ENCODE measurements at places on chromosomes 3 and 15. TPM values are rescaled to one million over a fixed set of nuclear protein-coding genes. Genes with fewer than 3 reads are reported as not detected.
A peak's percentile ranks its signal among the peaks of the same experiment; 100 is the strongest.

Gene IMPG2
- total RNA-seq = 0.43 TPM

Gene GRK7
- total RNA-seq = not detected

DNA sequence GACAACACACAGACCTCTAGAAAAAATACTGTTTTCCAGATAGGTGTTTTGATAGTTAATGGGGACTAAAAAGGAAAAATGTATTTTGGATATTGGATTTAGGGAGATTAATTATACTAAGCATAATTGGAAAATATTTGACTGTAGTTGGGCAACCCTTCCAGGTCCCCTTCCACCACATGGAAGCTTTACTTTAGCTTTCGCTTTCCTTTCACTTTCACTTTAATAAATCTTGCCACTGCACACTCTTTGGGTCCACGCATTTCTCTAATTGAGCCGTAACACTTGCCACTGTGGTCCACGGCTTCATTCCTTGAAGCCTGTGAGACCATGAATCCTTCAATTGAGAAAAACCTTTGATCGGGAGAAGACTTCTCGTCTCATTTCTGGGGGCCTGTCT is 15.5 kb downstream of the GLDN start:
- no peak for DNase-seq
- H3K4me1 ChIP-seq = peaks cover 3% of the 10 kb centered on the region
- no peak overlapping the region for H3K27ac ChIP-seq
- H3K4me3 ChIP-seq = no peak overlapping the region
- no peaks in the 10 kb centered on the region for H3K27me3 ChIP-seq

DNA sequence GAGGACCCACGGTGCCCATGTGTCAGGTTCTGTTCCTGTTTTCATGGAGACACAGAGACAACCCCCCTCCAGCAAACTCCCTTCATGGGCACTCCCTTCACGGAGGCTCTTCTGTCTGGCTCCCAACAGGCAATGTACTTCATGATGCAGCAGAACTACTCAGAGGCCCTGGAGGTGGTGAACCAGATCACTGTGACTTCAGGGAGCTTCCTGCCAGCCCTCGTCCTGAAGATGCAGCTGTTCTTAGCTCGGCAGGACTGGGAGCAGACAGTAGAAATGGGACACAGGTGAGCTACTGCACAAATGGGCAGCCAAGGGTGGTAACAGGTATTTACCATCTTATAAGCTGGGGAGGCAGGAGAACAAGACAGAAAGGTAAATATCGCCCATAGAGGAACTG is 7.0 kb downstream of the TTC21A start:
- H3K4me3 ChIP-seq = no peak overlapping the region
- H3K27me3 ChIP-seq = no peaks in the 10 kb centered on the region
- no peaks in the 10 kb centered on the region for H3K4me1 ChIP-seq
- H3K36me3 ChIP-seq = no peaks in the 10 kb centered on the region

DNA sequence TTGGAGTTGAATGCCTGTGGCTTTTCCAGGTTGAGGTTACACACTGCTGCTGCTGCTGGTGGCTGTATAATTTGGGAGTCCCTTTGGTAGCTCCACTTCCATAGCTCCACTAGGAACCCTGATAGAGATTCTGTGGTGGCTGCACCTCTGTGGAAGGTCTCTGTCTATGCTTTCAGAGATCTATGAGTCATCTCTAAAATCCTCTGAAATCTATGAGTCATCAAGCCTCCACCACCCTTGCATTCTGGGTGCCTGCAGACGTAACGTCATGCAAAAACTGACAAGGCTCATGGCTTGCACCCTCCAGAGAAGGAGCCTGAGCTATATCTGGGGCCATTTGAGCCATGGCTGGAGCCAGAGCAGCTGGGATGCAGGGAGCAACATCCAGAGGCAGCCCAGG is 1037.0 kb upstream of the CFAP20DC start:
- no peaks in the 10 kb centered on the region for H3K27me3 ChIP-seq
- H3K4me1 ChIP-seq = no peaks in the 10 kb centered on the region
- no peak overlapping the region for H3K4me3 ChIP-seq
- H3K36me3 ChIP-seq = no peaks in the 10 kb centered on the region
- no peak overlapping the region for H3K27ac ChIP-seq

GRCh38 chr3:79994397-79994796 is 226.6 kb upstream of the ROBO1 start:
- no peaks in the 10 kb centered on the region for H3K27me3 ChIP-seq
- no peak overlapping the region for H3K4me3 ChIP-seq
- H3K4me1 ChIP-seq = no peaks in the 10 kb centered on the region
- no peaks in the 10 kb centered on the region for H3K36me3 ChIP-seq
- no peak overlapping the region for H3K27ac ChIP-seq

Gene FHIT
- total RNA-seq = 10.4 TPM

DNA sequence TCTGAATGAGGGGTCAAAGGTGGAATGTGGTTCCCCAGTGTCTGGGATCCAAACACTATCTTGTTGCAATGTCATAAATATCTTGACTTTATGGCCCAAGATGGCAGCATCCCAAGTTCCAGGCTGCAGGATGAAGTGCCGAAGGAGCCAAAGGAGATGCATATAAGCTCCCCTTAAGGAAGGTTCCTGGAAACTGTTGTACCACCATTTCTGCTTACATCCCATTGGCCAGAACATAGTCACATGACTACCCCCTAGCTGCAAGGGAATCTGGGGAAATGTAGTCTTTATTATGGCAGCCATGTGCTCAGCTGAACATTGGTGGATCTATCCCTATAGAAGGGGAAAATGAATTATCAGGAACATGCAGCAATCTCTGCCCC is 54.3 kb downstream of the BDH1 start:
- no peaks in the 10 kb centered on the region for H3K4me1 ChIP-seq
- DNase-seq = no peak
- no peaks in the 10 kb centered on the region for H3K27me3 ChIP-seq
- no peaks in the 10 kb centered on the region for H3K36me3 ChIP-seq
- no peak overlapping the region for H3K4me3 ChIP-seq

Gene TTLL13
- total RNA-seq = not detected

Gene GOLGA6C
- total RNA-seq = not detected

DNA sequence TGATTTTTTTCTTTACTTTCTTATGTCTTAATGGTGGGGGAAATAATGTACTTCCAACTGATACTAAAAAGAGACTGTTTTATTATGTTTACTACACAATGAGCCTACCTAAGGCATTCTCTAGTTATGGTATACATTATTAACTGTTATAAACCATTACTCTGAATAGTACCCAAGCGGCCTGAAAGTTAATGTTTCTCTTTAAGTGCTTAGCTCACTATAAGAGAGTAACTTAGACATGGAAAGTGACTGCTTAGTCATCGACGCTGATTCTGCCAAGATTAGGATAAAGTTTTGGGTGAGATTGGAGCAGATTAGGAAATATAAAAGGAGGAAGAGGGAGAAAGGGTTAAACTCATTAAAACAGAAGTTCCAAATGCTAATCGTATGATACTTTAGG is 365.0 kb downstream of the NLGN1 start:
- no peak for DNase-seq
- H3K27ac ChIP-seq = no peak overlapping the region
- H3K4me3 ChIP-seq = no peak overlapping the region
- H3K27me3 ChIP-seq = no peaks in the 10 kb centered on the region

- H3K4me3 ChIP-seq = no peak overlapping the region
- H3K4me1 ChIP-seq = no peaks in the 10 kb centered on the region
- H3K27ac ChIP-seq = no peak overlapping the region
- no peak for DNase-seq
- H3K36me3 ChIP-seq = no peaks in the 10 kb centered on the region
- H3K27me3 ChIP-seq = peaks cover 8% of the 10 kb centered on the region
Measured at GRCh38 chr3:127339928-127340861, 52.3 kb upstream of the PRR20G start.

GRCh38 chr3:5473471-5473870 is 286.0 kb downstream of the EDEM1 start:
- H3K4me3 ChIP-seq = no peak overlapping the region
- H3K27me3 ChIP-seq = no peaks in the 10 kb centered on the region
- no peak overlapping the region for H3K27ac ChIP-seq
- H3K4me1 ChIP-seq = no peaks in the 10 kb centered on the region

Gene IRAK2
- 1.1 TPM for total RNA-seq

Gene PRRT3
- 1.4 TPM for total RNA-seq

DNA sequence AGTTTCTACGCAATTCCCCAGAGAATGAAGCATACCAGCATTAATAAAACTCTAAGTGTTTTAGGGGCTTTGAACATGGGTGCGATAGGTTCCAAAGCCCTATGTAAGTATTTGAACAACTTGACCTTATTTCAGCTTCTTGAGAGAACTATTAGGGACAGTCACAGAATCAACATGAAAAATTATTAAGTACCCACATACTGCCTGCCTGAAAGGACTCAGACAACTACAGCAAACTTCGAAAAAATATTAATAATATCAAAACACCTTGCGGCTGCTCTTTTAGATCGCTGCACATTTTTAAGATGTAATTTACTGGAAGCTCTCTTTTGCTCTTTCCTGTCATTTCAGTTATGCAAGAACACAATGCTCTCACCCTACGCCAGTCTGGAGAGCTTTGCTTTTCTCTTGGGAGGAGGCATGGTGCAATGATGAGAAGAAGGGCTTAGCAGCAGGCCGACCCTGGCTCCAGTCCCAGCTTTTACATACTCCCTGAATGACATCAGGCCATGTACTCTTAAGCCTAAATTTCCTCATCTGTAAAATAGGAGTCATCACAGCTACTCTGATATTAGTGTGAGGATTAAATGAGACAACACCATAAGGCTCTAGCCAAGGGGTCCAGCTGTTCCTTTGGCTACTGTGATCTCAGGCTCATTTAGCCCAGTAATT is 640.7 kb downstream of the FHIT start:
- no peak overlapping the region for H3K4me3 ChIP-seq
- no peaks in the 10 kb centered on the region for H3K27me3 ChIP-seq
- no peaks in the 10 kb centered on the region for H3K36me3 ChIP-seq
- H3K4me1 ChIP-seq = no peaks in the 10 kb centered on the region
- H3K27ac ChIP-seq = no peak overlapping the region

Gene CCR9
- total RNA-seq = not detected

DNA sequence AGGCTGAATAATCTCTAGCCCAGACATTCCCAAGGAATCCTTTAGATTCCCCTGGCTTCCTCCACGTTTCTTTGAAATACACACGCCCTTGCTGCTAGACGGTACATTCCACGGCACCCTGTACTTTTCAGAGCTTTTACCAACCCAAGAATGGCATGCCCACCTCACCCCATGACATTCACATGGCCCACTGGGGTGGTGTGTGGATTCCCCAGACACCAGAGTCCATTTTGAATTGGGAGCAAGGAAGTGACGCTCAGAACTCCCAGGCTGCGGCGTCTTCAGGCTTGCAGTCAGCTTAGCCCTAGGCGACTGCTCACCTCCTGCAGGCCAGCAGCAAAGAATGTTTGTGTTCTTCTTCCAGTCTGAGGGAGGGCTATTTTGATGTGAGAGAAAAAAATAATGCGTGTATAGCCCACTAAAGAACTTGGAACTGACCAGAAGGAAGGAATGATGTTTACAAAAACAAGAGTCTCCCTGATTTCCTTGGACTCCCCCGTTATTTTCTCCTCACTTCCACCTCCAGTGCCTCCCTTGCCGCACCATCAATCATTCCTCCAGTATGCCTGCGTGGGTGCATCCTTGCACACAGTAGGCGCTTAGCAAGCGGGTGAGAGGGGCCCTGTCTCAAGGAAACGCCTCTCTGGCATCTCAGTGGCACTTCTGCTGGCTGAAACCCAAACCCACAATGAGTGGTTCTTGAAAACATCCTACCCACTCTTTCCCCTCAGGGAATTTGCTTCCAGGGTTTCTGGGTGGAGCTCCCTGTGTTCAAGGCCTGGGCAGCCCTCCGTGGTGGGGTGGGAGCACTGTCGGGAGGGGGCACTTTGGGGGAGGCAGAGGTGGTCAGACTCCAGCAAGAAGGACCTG is 59.9 kb downstream of the SMAD6 start:
- H3K36me3 ChIP-seq = no peaks in the 10 kb centered on the region
- no peak for DNase-seq
- H3K4me1 ChIP-seq = peaks cover 88% of the 10 kb centered on the region
- H3K4me3 ChIP-seq = no peak overlapping the region
- peak overlapping the region; percentile 93 for H3K27ac ChIP-seq
- H3K27me3 ChIP-seq = no peaks in the 10 kb centered on the region

GRCh38 chr15:39448409-39448808 is 132.5 kb upstream of the THBS1 start:
- no peak for DNase-seq
- no peaks in the 10 kb centered on the region for H3K27me3 ChIP-seq
- no peaks in the 10 kb centered on the region for H3K36me3 ChIP-seq

- no peak for DNase-seq
- H3K27me3 ChIP-seq = no peaks in the 10 kb centered on the region
- H3K4me1 ChIP-seq = no peaks in the 10 kb centered on the region
- no peak overlapping the region for H3K27ac ChIP-seq
Measured at GRCh38 chr15:88019656-88020055, 236.9 kb downstream of the NTRK3 start.

DNA sequence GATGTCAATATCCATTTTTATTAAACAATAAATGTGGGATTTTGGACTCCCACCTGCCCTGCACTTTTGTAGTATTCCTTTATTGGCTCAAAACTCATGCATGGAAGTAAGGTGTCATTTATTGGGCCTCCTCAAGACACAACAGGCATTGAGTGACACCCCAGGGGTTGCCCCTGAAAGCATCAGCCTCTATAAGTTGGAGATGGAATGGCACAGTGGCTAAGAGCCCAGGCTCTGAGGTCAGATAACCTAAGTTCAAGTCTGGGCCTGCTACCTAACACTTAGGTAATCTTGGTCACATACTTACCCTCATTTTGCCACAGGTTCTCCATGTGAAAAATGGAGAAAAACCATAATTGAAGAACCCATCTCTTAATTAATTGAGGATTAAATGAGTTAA is 4.6 kb downstream of the CAPN3 start:
- no peak overlapping the region for H3K27ac ChIP-seq
- DNase-seq = no peak
- H3K4me3 ChIP-seq = no peak overlapping the region
- H3K36me3 ChIP-seq = no peaks in the 10 kb centered on the region
- no peaks in the 10 kb centered on the region for H3K27me3 ChIP-seq

DNA sequence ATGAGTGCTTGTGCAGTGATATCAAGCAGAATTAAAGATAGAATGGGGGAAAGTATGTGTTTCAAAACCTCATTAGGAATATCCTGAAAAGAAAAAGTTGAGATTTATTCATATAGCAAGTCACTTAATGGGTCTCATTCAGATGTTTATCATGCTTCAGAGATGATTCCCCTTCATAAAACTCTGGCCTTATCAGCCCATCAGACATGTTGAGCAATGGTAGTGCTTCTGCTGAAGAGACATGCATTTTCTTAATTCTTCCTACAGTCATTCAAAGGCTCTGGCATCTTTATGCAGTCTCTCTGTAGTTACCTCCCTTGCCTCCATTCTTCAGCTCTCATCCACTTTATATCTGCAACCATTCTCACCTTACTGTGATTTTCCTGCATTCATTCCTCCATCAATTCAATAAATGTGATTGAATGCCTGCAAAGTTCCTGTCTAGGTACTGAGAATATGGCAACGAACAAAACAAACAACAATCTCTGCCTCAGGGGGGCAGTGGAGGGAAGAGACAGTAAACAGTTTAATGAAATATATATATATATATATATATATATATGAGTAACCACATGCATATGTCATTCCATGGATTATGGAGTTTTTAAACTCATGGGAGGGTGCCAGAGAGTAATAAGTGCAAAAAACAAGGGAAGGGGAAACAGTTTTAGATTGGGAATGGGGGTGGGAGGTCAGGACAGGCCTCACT is 138.5 kb downstream of the NECTIN3 start:
- H3K4me1 ChIP-seq = no peaks in the 10 kb centered on the region
- no peaks in the 10 kb centered on the region for H3K27me3 ChIP-seq
- no peak overlapping the region for H3K27ac ChIP-seq
- no peak for DNase-seq
- H3K4me3 ChIP-seq = no peak overlapping the region
- no peaks in the 10 kb centered on the region for H3K36me3 ChIP-seq
